ENCODE measurements at places on chromosomes 1 and 21.

DNA sequence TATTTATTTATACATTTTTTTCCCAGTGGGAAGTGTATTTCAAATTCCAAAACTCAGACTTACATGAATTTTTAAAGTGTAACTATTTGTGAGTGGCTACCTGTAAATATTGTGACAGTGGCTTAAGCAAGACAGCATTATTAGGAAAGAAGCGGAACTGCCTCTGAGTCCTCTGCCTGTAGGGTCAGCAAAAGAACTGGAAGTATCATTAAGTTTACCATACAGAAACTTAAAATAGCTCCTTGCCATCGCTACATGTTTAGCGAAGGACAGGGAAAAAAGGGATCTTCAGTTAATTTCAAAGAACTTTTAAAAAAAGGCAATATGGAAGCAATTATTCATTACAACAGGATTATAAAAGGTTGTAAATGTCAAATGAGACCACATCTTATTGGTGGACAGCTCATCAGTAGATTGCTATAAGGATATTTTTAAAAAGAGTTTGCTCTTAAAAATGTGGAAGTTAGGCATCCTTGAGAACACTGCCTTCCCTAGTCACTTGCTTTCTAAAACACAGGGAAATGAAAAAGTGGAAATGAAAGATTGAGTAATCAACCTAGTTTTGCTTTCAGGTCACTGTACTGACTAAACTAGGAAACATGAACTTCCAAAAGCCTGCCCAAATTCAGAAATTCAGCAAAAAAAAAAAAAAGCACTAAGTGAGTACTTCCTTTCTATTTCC, 39.2 kb downstream of the NSL1 start:
- DNase-seq: no peak

GRCh38 chr21:19420565-19420964, 1017.0 kb upstream of the TMPRSS15 start:
- DNase-seq: no peak

DNA sequence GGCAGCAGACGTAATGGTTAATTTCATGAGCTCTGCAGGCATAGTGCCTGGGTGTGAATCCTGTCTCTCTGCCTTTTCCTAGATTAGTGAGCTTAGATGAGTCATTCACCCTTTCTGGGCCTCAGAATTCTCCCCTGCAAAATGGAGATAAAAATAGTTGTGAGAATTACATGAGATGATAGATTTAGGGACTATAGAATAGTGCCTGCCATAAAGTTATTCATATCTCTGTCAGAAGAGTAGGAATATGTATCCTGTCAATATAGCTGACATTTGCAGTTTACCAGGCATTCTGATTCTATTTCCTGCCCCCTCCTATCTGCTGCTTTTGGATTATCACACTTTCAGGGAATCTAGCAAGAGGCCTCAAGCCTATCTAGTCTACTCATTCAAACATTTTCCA, 112.0 kb downstream of the PDE4B start:
- no peak for DNase-seq

- DNase-seq: no peak
Observed at GRCh38 chr21:38346286-38346685, 89.5 kb downstream of the KCNJ15 start.

DNA sequence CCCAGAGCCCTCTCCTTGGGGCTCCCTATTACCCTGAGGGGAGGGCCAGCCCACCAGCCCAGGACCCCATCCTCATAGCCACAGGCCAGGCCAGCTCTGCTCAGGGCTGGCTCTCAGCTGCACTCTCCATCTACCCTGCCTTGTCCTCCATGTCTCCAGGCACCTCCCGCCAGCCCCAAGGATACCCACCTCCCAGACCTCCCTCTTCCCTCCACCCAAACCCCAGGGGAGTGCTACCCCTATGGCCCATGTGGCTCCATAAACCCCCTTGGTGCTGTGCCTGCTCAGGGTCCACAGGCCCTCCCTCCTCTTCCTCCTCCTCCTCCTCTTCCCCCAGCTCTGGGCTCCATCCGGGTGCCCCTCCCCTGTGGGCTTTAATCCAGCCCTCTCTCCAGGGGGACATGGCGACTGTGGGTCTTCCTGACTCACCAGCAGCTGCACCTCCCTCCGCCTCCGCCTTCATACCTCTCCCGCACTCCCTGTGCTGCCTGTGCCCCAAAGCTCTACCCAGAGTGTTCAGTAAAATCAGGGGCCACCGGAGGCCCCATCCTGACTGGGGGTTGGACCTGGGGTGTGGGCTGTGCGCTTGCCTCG, 9.1 kb downstream of the YBEY start:
- DNase-seq: no peak

DNA sequence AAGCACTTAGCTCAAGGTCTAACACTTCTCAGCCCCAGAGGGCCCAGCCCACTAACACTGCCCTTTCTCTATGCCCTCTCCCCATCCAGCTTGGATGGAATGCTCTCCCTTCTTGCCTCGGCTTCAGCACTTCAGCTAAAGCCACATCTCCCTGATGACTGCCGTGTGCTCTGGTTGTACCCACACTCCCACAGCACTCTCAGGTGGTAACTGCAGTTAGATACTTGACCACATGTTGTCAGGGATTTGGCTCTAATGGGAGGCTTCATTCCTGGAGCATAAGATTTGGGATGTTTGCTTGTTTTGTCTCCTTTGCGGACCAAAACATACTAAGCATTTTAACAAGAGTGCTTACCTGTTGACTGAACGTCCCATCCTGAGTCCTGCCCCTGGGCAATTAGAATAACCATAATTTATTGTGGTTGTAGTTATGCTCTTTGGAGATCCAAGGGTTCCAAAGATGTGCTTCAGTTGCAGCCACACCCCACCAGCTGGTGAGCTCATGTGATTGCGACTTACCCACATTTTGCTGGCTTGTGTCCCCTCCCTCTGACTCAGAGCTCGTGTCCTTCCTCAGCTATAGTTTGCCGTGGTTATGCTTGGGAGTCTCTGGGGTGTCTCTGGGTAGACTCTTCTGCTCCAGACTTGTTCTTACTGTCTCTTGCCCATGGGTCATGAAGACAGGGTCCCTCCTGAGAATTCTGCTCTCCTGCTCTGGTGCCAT, 7.7 kb upstream of the SLC26A9 start:
- no peak for DNase-seq

DNA sequence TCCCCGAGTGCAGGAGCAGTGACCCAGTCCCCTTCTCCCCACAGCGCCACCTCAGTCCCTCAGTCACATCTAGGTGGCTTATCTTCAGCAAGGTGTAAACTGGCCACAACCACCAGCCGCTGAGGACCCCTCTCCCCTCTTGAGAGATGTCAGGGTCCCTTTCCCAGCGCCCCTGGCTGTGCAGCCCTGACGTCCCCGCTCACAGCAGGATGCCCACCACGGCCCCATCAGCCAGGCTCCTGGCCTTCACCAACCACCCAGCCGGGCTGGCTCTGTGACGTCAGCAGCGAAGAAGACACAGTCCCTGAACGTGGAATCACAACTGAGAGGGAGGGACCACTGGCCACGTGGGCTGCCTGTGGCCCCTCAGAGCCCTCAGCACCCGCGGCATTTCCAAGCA, 249.4 kb downstream of the NPHP4 start:
- DNase-seq: peak; percentile 7

DNA sequence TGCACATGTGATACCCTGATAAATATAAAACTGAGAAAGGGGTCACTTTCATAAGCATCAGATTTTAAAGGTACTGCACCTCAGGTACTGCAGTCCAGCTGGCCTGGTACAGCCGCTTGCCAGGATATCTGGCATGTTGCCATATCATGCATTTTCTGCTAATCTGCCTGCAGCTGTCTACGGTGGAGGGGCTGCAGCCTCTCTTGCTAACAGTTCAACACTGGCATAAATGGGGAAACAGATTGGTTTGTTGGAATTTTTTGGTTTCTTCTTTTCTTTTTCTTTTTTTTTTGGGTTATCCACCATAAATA, 71.5 kb downstream of the MIS18A start:
- no peak for DNase-seq

GRCh38 chr21:20527731-20528460, 470.3 kb upstream of the NCAM2 start:
- DNase-seq: no peak

- no peak for DNase-seq
Observed at GRCh38 chr1:40232444-40232843, 15.3 kb upstream of the TMCO2 start.

- no peak for DNase-seq
Observed at GRCh38 chr21:28832013-28832714, 160.5 kb downstream of the LTN1 start.

DNA sequence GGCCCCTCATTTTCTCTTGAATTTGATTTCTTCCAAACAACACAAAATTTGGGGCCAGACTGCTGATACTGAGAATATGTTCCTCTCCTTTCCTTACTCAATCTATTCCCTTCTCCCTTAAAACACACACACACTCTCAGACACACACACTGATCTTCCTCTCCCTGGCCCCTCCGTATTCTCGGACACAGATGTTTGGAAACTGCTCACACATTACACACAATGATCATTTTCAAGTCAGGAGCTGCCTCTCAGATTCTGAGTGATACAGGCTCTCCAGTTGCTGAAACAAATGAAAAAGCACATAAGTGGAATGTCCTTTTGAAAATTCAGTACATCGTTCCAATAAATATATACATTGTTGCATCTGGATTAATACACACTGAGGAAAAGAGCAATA, 161.3 kb downstream of the CLEC20A start:
- DNase-seq: no peak

DNA sequence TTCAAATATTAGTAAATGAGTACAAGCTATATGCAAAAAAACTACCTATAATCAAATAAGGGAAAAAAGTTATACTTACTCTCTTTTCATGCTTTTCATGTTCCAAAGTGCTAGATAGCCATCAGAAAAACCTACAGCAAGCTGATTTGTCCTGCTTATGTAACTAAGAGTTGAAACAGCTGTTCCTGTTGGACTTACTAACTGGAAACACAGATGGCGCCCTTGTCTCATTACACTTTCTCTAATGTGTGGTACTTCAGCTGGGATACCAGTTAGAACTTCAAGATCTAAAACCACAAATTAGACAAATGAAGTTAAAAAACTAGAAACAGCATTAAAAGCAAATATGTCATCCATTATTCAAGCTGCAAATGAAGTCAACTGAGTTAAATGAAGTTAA, 24.3 kb downstream of the AHCTF1 start:
- no peak for DNase-seq

All from activated T-cell treated with anti-CD3 and anti-CD28 coated beads, Interleukin-2, amount 50 U/mL, for 1 hour (primary cell).